ENCODE measurements at places on chromosomes 7 and 10. TPM values are rescaled to one million over a fixed set of nuclear protein-coding genes. Genes with fewer than 3 reads are reported as not detected.

DNA sequence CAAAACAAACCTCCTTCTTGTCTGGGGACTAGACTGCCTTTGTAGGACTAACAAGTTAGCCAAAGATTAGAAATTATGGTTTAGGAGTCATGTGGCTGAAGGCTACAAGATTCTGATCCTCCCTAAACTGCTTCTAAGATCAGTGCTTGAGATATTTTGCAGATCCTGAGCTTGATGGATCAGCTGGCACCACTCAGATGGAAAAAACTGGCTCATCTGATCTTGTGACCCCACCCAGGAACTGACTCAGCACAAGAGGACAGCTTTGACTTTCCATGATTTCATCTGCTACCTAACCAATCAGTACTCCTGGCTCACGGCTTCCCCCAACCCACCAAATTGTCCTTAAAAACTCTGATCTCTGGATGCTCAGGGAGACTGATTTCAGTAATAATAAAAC is 271.5 kb upstream of the TAC1 start:
- DNase-seq = no peak

GRCh38 chr7:1849351-1850041 is 179.4 kb downstream of the ELFN1 start:
- peak; percentile 45 for DNase-seq

DNA sequence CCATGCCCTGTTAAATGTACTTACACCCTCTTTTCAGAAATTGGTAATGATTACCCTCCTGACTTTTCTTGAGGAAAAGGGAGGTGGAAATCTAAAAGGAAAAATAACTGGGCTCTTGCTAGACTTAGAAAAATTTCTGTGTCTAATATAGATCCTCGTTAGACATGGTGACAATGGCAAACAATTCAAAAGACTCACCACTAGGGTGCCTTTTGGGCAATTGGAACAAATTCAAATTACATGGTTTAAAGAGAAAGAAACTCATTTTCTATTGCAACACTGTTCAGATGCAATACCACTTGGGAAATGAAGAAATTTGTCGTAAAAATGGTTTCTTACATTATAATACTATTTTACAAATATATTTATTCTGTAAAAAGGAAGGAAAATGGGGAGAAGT is 950.1 kb downstream of the GRM8 start:
- no peak for DNase-seq

Gene SDK1
- 0.40 TPM for total RNA-seq

Gene ZCCHC24
- total RNA-seq = 1.3 TPM

Gene VSTM4
- total RNA-seq = 0.38 TPM

Gene CYP3A7
- total RNA-seq = not detected

Gene SPDYE17
- not detected for total RNA-seq

Gene CAPZA2
- 144 TPM for total RNA-seq

Data from natural killer cell treated with Interleukin-12 subunit alpha and Interleukin-12 subunit beta and Interleukin-15 and Interleukin-18, amount 100 ng/mL, for 72 hours (primary cell).